Muscle of leg (tissue), 16 donors: ENCODE measurements at places on chromosomes 11 and 22. TPM values are rescaled to one million over a fixed set of nuclear protein-coding genes. Genes with fewer than 3 reads are reported as not detected.

GRCh38 chr11:76234021-76234415 lies 27.7 kb upstream of the WNT11 start:
- no peak for DNase-seq

The RIMBP3C gene
- total RNA-seq, result 0.40 TPM

GRCh38 chr11:59053387-59053786 lies 32.7 kb upstream of the GLYATL1B start:
- peak; percentile 28 for DNase-seq

GRCh38 chr11:131109257-131109656 lies 193.0 kb upstream of the SNX19 start:
- DNase-seq, result no peak

The FOLR2 gene
- 23.5 TPM for total RNA-seq

DNA sequence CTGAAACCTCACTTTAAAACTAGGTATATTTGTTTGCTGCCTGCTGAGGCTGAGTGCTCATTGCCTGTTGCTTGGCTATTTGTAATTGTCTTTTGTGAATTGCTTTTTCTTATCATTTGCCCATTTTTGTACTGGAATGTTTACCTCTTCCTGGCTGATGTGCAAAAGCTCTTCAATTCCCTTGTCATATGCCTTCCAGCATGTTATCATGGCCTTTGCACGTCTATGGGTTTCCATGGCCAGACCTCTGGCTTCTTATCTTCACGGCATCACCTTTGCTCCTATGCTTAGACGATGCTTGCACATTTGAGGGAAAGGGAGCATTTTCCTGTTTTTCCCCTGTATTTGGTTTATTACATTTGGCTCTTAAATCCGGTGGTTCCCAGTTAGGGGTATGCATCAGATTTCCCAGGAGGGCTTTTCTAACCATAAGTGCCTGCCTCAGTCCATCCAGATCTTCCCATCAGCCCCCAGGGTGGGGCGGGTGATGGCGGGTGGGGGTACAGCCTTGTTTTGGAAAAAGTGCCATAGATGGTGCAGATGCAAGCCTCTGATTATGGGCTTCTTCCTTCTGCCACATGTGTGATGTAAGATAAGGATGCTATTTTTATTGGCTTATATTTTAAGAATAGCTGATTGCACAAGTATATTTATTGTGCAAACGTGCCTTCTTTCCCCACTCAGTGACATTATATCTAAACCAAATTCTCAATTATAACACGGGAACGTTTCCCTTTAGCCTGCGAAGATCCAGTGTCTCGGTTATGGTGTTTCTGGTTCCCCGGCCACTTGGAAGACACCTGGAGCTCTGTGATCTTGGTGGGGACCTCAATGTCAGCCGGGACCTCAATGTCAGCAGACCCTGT lies 70.6 kb upstream of the SEPTIN5 start:
- DNase-seq, result no peak

GRCh38 chr22:27581688-27582087 lies 219.9 kb downstream of the MN1 start:
- peak; percentile 99 for DNase-seq

The PDGFD gene
- 25.7 TPM for total RNA-seq

GRCh38 chr11:69148377-69148762 lies 7.4 kb upstream of the SMIM38 start:
- DNase-seq, result no peak

The XKR3 gene
- total RNA-seq, result not detected

The C22orf42 gene
- total RNA-seq, result not detected

GRCh38 chr11:117092951-117093590 lies 5.2 kb downstream of the SIK3 start:
- no peak for DNase-seq

The MEI1 gene
- 0.62 TPM for total RNA-seq

DNA sequence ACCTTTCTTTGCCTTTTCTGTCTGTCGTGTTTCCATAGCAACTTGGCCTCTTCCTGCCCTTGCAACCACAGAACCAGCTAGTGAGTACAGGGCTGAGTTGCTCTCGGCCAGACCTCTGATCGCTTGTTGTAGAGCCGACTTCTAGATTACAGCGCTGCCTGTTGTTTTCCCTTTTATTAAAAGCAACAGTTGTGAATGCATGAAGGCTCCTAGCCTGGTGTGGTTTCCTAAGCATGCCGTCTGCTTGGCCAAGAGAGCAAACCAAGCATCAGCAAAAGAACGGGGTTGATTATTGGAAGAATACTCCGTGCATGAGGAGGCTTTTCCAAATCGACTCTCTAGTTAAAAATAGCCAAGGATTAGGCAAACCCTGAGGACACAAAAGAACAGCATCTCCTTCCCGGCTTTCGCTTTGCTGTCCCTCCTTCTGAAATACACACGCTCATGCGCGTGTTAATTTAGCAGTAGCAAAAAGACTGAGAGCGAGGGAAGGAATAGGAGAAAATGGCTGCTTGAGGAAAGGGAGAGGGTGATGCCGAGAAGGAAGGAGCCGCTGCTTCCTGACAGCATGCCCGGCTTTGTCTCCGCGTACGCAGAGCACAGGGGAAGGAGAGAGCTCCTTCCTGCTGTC lies 71.5 kb upstream of the TTC12 start:
- DNase-seq, result peak; percentile 77

DNA sequence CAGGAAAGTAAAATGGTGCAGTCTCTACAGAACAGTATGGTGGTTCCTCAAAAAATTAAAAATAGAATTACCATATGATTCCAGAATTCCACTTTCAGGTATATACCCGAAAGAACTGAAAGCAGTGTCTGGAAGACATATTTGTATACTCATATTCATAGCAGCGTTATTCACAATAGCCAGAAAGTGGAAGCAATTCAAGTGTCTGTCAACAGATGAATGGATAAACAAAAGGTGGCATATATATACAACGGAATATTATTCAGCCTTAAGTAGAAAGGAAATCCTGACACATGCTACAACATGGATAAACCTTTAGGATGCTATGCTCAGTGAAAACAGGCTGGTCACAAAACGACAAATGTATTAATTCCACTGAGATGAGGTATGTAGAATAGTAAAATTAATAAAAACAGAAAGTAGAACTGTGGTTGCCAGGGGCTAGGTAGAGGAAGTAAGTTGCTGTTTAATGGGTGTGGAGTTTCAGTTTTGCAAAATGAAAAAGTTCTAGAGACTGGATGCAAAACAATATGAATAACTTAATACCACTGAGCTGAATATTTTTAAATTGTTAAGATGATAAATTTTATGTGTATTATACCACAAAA lies 14.5 kb downstream of the SAA1 start:
- no peak for DNase-seq

The MYRF gene
- 0.49 TPM for total RNA-seq

DNA sequence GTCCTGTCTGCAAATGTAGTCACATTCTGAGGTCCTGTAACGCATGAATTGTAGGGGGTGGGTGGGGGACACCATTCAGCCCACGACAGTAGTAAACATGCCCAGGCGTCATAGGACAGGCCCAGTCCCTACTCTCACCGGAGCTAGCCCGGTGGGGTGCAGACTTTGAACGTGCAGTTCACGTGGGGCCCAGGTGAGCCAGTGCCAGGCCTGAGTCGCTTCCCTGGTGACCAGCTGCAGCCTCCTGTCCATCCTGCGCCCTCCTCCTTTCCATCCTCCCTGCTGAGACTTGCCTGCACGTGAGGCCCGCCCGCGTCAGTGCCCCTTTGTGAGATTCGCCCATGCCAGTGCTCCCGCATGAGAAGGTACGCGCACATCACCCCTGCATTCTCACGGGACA lies 116.8 kb downstream of the WNT7B start:
- DNase-seq, result no peak

DNA sequence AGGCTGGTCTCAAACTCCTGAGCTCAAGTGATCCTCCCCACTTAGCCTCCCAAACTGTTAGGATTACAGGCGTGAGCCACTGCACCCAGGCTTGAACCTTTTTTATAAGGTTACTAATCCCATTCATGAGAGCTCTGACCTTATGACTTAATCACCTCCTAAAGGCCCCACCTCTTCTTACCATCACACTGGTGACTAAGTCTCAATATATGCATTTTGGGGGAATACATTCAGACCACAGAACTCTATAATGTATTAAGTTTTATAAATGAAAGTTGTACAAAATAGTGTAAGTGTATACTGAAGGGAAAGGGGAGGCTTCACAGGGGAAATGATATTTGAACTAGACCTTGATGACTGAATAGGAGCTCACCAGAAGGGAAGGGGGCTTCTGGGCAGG lies 28.4 kb upstream of the RBFOX2 start:
- DNase-seq, result no peak

- DNase-seq, result no peak
Measured at GRCh38 chr11:110971140-110971539, 258.9 kb upstream of the ARHGAP20 start.

The TMEM121B gene
- 1.2 TPM for total RNA-seq

DNA sequence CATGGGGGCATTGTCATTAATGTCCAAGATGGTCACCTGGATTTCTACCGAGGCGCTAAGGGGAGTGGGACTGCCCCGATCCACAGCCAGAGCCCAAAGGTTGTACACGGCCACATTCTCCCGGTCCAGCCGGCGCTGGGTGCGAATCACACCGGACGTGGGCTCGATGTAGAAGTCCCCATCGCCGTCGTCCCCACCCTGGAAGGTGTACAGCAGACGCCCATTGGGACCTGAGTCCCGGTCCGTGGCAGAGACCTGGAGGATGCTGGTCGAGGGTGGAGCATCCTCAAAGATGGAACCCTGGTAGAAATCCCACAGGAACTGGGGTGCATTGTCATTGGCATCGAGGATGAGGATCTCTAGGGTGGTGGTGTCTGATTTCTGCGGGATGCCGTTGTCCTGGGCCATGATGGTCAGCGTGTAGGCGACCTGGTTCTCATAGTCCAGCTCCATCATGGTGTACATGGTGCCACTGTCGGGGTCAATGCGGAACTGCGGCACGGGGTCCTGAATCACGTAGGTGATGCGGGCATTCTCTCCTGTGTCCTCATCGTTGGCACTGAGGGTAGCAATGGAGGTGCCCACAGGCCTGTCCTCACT lies 3.1 kb downstream of the CELSR1 start:
- no peak for DNase-seq

The CABP7 gene
- 0.09 TPM for total RNA-seq

The OLFML1 gene
- 33.1 TPM for total RNA-seq

The UCP3 gene
- total RNA-seq, result 2.0 TPM

The NAALAD2 gene
- 5.5 TPM for total RNA-seq

DNA sequence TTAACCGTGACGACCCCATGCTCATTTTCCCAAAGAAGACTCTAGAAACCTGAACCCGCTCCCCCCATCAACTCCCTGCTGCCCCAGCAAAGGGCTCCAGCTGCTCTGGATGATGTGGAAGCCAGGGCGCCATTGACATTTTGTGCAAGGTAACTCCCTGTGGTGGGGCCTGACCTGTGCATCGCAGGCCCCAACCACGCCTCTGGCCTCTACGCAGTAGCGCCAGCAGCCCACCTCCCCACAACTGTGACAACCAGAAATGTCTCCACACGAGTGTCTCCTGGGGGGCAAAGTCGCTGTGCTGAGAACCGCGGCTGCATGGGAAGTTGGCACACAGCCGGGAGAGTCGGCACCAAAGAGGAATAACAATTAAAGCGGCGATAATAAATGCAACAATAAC lies 86.9 kb upstream of the PRR5 start:
- DNase-seq, result no peak

DNA sequence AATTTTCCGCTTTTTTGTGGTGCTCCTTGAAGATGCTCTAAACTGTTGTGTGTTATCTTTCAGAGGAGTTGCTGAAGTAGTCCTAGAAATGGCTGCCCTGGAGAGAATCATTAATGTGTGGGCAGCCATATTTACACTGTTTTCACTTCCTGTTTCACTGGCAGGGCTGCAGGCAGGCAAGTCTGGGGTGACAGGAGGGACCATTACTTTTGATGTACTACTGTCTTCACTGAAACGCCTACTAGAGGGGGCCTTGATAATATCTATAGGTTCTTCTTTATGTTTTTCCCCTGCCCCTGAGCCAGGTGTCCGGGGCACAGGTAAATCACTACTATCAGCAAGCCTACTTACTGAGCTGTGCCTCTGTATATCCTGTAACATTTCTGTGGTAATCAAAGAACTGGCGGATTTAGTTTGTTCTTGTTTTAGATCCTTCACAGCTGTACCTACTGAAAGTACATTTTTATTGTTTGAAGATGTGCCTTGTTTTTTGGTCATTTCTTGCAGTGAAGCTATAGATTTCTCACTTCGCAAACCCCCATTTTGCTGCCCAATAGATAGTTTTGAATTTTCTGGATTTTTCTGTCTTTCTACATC lies 39.7 kb downstream of the ACAT1 start:
- no peak for DNase-seq

The SERHL2 gene
- total RNA-seq, result 2.4 TPM

- peak; percentile 46 for DNase-seq
Measured at GRCh38 chr11:26994631-26995095, 751 bp downstream of the FIBIN start.

GRCh38 chr11:28539239-28540030 lies 431.2 kb downstream of the METTL15 start:
- no peak for DNase-seq

The INS gene
- not detected for total RNA-seq

GRCh38 chr22:17266251-17266971 lies 47.2 kb upstream of the ADA2 start:
- DNase-seq, result peak; percentile 89

GRCh38 chr11:104000798-104001197 lies 35.6 kb upstream of the DDI1 start:
- DNase-seq, result peak; percentile 54

The CSF2RB gene
- 1.8 TPM for total RNA-seq

The RNF214 gene
- 11.0 TPM for total RNA-seq

The TRIM34 gene
- 6.4 TPM for total RNA-seq

DNA sequence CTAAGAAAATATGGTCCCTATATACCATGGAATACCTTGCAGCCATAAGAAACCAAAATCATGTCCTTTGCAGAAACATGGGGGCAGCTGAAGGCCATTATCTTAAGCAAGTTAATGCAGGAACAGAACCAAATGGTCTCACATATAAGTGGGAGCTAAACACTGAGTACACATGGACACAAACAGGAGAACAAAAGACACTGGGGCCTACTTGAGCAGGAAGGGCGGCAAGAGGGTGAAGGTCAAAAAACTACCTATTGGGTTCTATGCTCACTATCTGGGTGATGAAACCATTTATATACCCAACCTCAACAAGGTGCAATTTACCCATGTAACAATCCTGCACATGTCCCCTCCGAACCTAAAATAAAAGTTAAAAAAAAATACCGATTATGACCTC lies 22.5 kb downstream of the GAS2 start:
- DNase-seq, result no peak

GRCh38 chr11:120198787-120199469 lies 11.9 kb upstream of the OAF start:
- DNase-seq, result no peak

DNA sequence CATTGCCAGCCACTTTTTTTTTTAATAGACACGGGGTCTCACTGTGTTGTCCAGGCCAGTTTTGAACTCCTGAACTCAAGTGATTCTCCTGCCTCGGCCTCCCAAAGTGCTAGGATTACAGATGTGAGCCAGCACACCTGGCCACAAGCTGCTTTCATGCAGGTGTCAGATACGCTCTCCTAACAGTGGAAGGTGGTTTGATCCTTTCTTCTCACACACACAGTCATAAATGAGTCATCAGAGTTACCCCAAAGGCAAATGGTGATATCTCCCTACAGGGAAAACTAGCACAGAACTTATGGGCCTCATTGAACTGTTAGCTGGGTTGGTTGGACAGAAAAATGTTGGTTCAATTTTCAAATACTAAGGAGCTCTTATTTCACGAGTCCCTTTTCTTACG lies 38.2 kb upstream of the UBASH3B start:
- no peak for DNase-seq
